ENCODE measurements at places on chromosomes 4 and X.

DNA sequence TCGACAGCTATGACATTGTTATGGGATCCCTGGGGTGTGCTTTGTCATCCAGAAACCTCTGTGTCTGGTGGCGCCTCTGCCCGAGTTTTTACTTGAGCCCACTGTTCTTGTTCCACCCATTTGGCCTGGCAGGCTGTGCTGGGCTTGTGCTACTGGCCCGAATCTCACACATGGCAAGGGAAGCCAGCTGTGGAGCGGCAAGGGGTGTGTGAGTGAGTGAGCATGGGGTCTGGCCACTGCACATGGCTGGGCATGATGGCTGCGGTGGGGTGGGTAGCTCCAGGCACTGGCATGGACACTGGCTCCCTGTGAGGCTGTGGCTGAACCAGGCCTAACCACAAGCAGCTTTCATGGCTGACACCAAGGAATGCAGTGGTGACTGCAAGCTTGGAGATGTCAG lies 89.2 kb downstream of the DACH2 start:
- no peak for DNase-seq

DNA sequence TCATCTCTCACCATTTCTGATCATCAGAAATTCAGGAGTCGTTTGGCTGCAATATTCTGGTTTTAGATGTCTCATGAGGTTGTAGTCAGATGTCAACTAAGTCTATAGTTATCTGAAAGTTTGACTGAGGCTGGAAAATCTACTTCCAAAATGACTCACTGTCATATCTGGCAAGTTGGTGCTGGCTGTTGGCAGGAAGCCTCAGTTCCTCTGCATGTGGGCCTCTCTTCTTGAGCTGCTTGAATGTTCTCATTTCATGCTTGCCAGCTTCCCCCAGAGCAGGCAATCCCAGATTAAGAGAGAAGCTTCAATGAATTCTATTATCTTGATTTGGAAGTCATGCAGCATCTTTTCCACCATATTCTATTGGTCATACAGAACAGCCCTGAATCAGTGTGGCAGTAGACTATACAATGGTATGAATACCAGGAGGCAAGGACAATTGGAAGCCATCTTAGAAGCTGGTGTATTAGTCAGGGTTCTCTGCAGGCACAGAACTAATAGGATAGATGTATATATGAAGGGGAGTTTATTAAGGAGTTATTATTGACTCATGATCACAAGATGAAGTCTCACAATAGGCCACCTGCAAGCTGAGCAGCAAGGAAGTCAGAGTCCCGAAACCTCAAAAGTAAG lies 46.8 kb upstream of the ELF2 start:
- DNase-seq: no peak

GRCh38 chr4:21304540-21304887 lies 604.3 kb downstream of the PACRGL start:
- no peak for DNase-seq

GRCh38 chr4:8921465-8921864 lies 49.8 kb upstream of the HMX1 start:
- DNase-seq: no peak

- DNase-seq: no peak
Measured at GRCh38 chr4:14701389-14701788, 300.9 kb upstream of the CPEB2 start.

- DNase-seq: no peak
Measured at GRCh38 chr4:61933527-61933926, 733.4 kb downstream of the ADGRL3 start.

DNA sequence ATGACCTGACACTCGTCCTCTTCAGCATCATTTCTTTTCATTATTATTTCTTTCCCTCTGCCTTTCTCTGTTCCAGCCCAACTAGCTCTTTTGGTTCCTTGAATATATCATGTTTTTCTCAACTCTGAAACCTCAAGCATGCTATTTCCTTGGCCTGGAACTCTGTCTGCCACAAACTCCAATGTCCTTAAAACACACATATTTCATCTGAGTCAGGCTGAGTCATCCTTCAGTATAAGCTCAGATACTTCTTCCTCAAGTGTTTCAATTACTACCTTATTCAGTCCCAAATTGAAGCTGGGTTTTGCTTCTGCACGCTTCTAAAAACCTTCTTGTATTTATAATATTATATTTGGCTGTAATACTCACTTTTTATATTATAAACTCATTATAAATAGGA lies 424.2 kb downstream of the PDGFC start:
- peak; percentile 27 for DNase-seq

- DNase-seq: no peak
Measured at GRCh38 chrX:44731160-44731559, 112.7 kb upstream of the DUSP21 start.

DNA sequence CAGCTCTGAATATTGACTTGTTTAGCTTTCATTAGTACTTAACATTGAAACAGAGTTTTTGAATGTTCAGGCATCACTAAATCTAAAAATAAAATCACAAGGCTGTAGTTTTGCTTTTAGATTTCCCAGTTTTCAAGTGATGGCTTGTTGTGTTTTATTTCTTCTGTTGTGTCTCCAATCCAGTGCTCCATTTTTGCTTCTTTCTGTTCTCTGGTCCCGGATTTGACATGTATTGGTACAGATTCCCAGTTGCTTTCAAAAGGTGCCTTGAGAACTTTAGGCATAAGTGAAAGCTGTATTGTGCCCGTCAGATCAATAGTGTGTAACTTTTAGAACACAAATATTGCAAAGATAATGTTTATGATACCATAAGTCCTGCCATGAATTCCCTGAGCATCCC lies 53.2 kb downstream of the ARHGAP10 start:
- DNase-seq: no peak

- DNase-seq: no peak
Measured at GRCh38 chr4:142271832-142272231, 574.3 kb downstream of the INPP4B start.

DNA sequence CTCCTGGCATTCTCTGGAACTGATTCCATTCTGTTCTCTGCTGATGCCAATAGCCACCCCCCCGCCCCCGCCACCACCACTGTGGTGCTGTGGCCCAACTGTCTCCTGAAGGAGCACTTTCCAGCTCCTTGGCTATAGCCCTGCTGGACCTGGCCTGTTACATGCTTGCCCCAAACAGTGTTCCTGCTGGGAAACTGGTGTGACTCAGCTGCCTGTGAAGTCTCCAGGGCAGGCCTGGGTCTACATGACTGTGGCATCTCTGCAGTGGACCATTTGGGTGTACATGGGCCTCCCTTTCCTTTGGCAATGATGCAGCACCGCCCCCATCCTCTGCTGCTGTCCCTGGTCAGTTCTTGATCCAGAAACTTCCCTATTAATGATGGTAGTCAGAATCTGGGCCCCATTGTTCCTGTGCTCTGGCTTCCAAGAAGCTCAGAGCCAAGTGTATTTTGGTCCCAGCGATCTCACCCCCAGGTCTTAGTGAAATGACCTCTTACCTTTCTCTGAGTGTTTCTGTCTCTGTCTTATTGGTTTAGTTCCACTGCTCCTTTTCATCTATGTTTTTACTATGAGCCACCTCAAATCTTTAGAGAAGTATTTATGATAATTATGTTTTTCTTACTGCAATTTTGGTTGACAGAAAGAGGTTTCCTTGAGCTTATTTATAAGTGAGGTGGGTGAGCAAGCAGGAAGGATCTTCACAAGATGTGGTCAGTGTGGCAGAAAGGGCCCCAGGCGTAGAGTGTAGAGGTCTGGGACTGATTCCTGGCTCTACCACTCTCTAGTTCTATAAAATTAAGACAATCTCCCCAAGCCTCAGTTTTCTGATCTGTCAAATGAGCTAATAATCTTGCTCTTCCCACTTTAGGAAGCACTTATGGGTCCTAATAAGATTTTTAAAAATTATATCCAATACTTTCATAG lies 210.7 kb upstream of the EOLA2 start:
- DNase-seq: peak; percentile 48

DNA sequence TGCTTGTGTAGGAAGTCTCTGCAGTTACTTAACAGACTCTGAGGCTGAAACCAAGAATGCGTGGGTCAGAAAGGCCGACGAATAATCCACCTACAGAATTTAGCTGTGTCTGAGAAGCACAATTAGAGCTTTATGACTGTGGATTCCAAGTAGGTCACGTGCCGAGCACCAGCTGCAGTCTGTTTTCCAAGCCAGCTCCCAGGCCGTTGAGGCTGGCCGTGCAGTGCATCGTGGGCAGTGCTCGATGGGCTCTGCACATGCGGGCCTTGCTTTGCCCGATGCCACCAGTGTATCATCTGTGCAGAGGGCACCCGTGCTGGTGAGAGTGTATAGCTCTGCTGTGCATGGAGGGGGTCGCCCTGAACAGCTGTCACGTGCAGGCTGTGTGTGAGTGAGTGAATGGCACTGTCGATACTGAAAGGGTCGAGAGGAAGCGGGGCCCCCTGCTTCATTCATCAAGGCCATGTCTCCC lies 67.5 kb upstream of the CLDN34 start:
- DNase-seq: no peak

- DNase-seq: no peak
Measured at GRCh38 chr4:47736555-47736954, 101.3 kb downstream of the CORIN start.

GRCh38 chr4:678331-679103 lies 4.2 kb downstream of the MYL5 start:
- DNase-seq: no peak

GRCh38 chr4:123977641-123978081 lies 581.1 kb downstream of the SPRY1 start:
- DNase-seq: no peak

DNA sequence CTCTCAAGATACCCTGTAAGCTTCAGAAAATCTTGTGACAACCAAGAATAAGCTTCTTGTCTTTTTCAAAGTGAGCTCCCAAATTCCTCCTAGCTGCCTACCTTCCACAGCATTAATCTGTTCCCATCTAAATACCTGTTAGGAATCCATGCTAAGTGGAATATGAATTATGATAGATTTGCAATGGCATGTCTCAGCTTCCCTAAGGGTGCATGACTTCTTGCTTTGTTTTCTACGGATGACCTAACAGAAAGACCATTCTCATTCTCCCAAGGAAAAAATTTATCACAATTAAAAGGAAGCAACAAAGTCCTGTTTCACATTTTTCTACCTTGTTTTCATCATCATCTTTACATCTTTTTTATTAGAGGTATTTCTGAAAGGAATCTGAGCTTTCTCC lies 532.7 kb downstream of the GRXCR1 start:
- no peak for DNase-seq

- no peak for DNase-seq
Measured at GRCh38 chr4:11814758-11815157, 386.1 kb upstream of the HS3ST1 start.

GRCh38 chr4:99629962-99630554 lies 27.6 kb downstream of the C4orf54 start:
- DNase-seq: no peak

DNA sequence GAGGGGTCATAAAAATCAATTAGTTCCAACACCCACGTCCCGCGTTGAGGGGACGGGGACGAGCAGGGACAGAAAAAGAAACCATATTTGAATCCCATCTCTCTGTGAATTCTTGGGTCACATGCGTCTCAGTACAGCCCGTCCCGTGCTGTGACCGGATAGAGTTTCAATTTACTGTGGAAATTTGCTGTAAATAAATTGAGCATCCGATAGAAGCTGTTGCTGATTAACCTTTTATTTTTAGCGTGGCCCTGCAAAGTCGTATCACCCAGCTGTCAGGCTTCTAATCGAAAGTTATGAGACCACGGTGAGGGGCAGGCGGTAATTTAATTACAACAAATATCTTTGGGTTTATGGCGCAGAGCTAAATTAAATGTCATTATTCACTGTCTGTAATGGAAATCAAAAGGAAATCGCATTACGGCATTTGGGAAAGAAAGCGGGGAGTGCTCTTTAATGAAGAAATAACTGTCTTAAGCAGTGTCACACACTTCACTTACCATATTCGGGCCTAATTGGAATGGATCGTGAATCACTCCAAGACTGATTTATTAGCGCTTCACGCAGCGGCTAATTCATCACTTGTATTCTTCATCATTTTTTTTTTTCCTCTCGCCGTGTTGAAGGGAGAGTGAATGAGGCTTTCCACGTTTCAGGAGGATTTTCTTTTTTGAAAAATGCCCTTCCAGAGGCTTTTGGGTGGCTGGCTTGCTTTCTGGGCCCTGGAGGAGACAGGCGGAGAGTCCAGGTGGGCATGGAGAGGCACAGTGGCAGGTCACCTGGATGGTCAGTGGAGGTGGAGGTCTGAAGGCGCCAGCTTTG lies 7.3 kb downstream of the SHOX start:
- DNase-seq: no peak

- DNase-seq: no peak
Measured at GRCh38 chrX:153649915-153650782, 3.1 kb downstream of the DUSP9 start.

DNA sequence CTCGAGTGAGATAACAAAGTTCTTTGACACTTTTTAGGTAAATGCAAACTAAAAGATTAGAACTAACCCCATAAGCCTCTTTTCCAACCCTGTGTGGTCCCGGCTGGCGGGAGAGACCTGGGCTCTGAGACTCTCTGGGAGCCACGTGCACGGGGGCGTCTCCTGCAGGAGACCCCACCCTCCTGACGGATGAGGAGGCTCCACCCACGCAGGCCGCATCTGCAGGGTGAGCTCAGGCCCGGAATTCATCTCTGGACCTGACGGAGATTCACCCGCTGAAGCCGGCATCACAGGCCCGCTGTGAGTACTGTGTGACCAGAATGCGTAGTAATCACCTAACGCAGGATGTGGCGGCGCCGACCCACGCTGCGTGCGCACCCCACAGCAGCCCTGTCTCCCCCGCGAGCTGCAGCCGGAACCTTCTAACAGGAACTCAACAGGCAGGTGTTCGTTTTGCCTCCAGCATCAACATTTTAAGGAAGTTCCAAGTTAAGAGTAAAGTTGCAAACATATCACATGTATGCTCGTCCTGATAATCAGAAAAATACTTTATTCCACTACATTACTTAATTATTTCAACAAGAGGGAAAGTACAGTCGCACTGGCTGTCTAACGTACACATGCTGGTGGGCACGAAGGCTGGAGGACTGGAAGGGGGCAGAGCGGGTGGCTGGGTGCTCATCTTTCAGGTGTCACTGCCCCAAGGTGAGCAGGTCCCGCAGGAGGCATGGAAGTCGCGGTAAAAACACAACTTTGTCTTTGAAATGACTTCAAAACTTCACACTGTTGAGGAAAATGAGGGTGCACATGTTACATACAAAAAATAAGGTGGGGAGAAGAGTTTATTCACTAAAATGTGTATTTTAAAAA lies 44.5 kb downstream of the FGFRL1 start:
- DNase-seq: no peak

GRCh38 chrX:120534413-120535205 lies 26.2 kb downstream of the CUL4B start:
- DNase-seq: no peak

GRCh38 chrX:123803331-123803983 lies 56.4 kb upstream of the XIAP start:
- peak; percentile 90 for DNase-seq

DNA sequence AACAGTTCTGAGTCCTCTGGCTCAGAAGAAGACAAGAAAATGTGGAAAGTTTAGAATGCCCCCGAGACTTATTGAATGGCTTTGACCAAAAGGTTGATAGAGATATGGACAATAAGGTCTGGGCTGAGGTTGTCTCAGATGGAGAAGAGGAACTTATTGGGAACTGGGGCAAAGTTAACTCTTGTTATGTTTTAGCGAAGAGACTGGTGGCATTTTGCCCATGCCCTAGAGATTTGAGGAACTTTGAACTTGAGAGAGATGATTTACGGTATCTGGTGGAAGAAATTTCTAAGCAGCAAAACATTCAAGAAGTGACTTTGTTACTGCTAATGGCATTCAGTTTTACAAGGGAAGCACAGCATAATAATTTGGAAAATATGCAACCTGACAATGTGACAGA lies 1549.3 kb upstream of the ADGRL3 start:
- no peak for DNase-seq
